ENCODE measurements at places on chromosomes 5 and 9.
A peak's percentile ranks its signal among the peaks of the same experiment; 100 is the strongest.

GRCh38 chr9:70040376-70040903 lies 3.2 kb upstream of the MAMDC2 start:
- no peak for DNase-seq

GRCh38 chr9:107239474-107239873 lies 43.6 kb upstream of the RAD23B start:
- no peak for DNase-seq

DNA sequence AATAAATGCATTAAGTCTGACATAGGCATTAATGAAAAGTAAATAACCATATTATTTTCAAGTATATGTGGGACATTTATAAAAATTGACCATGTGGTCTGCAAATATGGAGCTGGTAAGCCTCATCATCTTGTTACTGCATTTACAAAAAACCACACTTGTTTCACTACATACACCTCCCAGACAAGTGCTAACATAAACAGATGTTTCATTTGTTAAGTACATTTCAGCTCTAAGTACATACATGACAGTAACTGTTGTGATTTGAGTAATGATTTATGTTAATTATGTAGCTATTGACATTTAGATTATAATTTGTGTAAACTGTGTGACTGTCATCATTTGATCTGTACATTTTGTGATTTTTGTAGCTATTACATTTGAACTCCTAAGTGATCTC lies 13.9 kb downstream of the IDNK start:
- no peak for DNase-seq

- no peak for DNase-seq
These were observed 202.4 kb downstream of the SLIT3 start for GRCh38 chr5:169098331-169099121.

DNA sequence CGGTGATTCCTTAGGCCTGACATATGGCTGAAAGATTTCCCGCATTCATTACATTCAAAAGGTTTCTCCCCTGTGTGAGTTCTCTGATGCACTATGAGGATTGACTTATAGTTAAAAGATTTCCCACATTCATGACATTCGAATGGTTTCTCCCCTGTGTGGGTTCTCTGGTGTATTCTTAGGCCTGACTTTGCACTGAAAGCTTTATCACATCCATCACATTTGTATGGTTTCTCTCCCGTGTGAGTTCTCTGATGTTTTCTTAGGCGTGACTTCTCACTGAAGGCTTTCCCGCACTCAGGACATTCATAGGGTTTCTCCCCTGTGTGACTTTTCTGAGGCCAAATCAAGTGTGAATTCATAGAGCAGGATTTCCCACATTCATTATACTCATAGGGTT lies 35.8 kb downstream of the ZNF782 start:
- DNase-seq = no peak

- no peak for DNase-seq
These were observed 548.9 kb downstream of the BNC2 start for GRCh38 chr9:16321461-16322119.

- no peak for DNase-seq
These were observed 23.3 kb upstream of the ACO1 start for GRCh38 chr9:32360983-32361673.

DNA sequence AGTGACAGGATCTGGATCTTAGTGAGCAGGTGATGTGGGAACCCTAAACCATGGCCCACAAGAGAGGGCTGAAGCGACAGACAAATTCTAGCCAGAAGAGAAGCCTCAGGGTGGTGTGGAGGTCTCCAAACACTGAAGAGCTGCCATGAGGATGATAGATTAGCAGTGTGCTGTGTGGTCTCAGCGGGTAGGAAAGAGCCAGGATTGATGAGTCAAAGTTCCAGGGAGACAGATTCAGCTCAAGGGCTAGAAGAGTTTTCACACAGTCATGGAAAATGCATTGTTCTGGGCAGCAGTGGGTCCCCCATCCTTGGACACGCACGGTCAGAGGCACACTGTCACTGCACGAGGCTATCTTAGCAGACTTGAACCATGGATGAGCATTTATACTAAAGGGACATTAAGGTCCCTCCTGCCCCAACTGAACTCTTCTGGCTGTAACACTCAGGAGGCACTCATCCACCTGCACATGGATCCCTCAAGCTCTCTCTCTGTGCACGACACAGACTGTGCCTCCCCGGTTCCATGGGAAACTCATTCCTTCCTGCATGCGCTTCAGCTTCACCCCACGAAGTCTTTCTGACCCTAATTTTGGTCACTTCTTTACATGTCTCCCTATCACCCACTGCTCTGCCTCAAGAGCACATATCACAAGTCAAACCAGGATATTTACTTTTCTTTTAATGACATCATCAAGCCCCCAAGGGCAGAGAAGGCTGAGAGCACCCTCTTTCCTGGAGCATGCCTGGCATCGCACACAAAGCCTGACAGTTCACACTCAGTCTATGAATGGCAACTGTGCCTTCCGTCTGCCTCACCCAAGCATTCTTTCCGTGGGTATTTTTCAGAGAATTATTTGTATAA lies 84.8 kb downstream of the TLE1 start:
- DNase-seq = no peak

DNA sequence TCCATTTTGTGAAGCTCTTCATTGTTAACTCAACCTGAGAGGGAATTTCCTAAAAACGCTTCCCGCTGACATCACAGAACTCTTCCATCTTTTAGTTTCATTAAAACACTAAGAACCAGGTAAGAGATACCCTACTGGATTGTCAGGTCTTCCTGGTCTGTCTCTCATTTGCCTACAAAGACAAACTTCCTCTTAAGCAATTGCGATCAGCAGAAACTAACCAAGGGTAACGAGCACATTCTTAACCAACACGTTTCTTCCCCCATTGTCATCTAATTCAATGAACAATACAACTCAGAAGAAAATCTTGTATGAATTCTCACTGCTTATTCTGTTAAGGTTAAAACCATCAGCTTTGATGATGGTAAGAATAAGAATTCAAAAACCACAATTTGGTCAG lies 6.6 kb downstream of the FBXW11 start:
- DNase-seq = no peak

- DNase-seq = no peak
These were observed 139.1 kb downstream of the BASP1 start for GRCh38 chr5:17356551-17356950.

DNA sequence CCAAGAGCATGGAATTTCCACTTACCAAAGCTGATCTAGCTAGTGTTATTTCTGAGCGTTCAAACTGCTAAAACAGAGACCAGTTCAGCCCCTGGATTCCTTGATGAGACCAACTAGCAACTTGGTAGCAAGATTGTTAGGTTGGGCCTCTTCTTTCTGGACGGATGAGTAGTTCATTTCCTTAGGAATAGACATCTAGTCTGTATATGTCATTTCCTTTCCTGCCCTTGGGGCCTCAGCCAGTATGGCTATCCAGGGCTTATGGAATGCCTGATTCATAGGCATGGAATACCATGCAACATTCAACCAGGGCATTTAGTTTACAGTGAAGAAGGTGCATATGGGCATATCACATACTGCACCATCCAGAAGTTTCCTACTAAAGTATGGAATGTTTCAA lies 14.5 kb upstream of the LPAR1 start:
- no peak for DNase-seq

DNA sequence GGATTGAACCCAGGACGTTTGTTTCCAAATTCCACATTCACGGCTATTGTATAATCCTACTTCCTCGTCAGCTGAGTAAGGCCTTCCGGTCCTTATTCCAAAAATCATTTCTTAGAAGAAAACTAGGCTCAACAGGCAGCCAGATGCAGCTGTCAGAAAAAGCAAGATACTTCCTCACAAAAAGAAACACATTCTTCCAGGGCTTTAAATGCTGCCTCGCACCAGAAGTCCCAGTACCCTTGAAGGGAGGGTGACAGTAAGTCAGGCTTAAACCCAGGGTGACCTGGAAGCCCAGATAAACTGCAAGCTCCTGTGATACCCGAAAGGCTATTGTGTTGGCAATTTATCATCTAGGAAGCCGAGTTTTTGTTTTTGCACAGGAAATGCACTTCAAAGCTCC lies 414.0 kb downstream of the NFIB start:
- no peak for DNase-seq

DNA sequence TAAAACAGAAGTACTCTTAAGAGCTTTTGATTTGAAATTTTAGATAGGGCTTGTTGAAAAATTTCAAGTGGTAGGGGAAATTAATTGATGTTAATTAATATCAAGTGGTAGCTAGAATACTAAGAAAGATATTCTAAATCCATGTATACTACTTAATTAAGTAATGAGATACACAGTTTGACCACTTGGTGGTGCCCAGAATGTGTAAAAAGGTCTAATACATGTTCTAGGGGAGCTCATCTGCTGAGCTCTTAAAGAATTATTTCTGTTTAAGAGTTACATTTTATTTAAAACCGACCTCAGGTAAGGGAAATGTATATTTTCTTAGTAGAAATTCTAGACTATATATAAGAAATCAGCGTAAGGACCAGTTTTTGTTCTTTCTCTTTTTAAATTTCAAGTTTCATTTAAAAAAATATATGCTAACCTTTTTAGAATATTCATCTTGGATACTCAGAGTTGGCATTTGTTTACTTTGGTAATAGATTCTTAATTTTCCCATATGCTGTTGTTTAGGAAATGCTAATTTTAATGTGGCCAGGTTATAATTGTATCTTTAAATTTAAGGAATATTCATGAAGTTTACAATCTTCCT lies 61.5 kb downstream of the LNPEP start:
- no peak for DNase-seq

GRCh38 chr5:69525490-69525889 lies 32.9 kb downstream of the OCLN start:
- DNase-seq = no peak

- no peak for DNase-seq
These were observed 65.5 kb upstream of the HSPA9 start for GRCh38 chr5:138640646-138641254.

- DNase-seq = no peak
These were observed 257.6 kb downstream of the FAM114A2 start for GRCh38 chr5:153780876-153781705.

DNA sequence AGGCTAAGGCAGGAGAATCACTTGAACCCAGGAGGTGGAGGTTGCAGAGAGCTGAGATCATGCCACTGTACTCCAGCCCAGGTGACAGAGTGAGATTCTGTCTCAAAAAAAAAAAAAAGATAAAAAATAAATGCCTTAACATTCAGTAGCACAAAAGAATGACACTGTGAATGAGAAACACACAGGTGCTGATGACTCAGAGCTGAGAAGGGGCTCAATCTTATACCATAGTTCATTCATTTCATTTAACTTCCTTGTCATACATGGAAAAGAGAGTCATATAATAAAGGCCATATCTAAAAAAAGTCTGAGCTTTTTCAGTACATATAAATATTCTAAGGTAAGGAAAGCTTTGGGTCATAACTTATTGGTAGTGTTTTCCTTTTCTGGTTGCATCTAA lies 40.6 kb downstream of the WWC1 start:
- DNase-seq = no peak

- no peak for DNase-seq
These were observed 228.3 kb downstream of the ARHGAP26 start for GRCh38 chr5:142998316-142999020.

GRCh38 chr5:95590880-95591279 lies 29.0 kb upstream of the GPR150 start:
- DNase-seq = no peak

DNA sequence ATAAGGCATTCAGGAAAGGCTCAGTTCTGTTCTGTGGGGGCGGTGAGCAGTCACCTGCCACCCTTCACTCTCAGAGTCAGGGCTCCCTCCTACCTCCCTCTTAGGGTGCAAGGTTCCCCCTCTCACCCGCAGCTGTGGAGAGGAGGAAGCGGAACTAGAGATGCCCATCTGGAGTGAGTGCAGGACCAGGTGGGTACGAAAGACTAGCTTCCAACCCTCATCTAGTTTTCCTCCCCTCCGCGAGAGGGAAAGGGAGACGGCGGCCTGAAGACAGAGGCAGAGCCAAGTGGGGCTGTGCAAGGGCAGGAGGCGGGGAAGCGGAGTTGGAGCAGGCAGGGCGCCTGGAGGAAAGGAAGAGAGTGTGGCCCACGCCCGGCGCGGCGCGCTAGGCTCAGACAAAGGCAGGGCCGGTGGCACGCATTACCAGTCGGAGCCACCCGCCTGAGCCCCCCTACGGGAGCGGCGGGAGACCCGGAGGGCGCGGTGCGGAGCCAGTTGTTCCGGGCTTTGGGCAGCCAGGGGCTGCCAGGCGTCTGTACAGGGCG lies 7.3 kb downstream of the PRR7 start:
- no peak for DNase-seq

DNA sequence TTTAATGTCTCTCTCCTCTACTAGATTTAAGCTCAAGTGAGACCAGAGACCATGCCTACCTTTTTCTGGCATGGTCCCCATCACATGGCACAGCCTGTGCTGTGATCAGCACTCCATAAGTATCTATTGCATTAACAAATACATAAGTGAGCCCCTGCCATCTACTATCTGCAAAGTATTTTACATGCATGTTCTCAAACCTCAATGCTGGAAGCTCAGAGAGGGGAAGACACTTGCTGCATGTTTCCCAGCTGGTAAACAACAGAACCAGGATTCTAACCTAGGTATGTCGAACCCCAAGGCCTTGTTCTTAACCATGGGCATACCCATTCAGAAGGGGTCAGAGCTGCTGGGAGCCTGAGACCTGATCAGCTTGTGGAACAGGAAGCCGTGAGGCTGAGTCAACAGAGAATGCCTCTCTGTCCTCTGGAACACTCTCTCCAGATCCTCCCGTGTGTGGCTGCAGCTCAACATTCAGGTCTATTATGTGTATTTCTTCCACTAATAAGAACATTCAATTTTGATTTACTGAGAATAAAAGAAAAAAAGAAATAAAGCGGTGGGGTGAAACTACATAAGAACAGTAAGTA lies 232.5 kb upstream of the MSX2 start:
- no peak for DNase-seq

GRCh38 chr5:142661957-142662356 lies 23.9 kb downstream of the FGF1 start:
- DNase-seq = no peak

DNA sequence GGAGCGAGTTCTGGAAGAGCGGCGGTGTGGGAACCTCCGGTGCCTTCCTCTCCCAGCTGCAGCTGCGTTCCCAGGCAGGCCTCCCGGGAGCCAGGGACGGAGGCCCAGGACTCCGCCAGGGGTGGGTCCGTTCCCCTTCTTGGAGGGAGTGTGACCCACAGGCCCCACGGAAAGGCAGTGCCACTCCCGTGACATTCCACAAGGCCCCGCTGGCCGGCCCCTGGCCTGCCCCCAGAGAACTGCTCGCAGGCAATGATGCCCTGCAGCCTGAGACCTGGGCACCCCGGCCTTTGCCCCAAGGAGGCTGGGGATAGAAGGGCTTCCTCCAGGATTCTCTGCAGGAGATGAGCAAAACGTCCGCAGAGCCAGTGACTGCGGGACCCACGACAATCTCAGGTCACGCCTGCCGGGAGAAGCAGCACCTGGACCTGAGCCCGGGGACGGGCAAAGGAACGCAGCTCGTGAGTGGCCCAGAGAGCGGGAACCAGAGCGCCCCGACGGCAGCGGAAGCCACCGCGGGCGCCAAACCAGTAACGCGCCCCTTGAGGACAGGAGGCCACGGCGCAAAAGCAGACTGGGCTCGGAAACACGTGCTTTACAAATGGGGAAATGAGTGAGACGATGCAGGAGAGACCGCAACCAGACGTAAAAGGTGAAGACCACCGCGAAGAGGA lies 9.3 kb downstream of the OBP2B start:
- DNase-seq = peak; percentile 47

GRCh38 chr9:126406075-126406667 lies 79.5 kb downstream of the MVB12B start:
- no peak for DNase-seq
